ENCODE measurements at places on chromosomes 5 and 9.

DNA sequence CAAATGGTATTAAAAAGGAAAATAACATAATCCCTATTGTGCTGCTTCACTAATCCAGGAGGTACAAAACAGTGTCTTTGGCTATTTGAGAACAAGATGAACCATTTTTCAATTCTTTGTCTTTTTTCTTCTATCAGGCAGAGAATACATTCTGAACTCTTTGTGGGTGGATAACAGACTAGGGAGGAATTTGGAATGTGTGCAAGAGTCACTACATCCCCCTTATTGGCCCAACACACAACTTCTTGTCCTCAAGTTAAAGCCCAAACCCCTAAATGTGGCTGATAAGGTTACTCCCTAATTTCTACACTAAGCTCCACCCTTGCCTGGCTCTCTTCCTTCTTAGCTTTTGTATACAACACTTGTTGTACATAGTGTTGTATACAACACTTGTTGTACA is 342.7 kb upstream of the RFX3 start:
- no peak for DNase-seq

GRCh38 chr9:89349607-89350006 is 31.3 kb downstream of the SECISBP2 start:
- DNase-seq: no peak

DNA sequence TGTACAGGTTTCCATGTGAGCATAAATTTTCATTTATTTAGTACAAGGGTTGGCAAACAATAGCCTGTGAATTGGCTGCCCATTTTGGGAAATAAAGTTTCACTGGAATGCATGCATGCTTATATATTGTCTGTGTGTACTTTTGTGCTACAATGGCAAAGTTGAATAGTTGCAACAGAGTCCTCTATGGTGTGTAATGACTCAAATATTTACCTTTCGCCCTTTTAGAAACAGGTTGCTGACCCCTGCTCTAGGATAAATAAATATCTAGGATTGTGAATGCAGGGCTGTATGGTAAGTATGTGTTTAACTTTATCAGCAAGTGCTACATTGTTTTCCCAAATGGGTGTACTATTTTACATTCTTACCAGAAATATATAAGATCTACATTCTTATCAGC is 47.2 kb downstream of the XRCC4 start:
- no peak for DNase-seq

- DNase-seq: no peak
Measured at GRCh38 chr9:114583371-114584155, 4.0 kb upstream of the ATP6V1G1 start.

GRCh38 chr5:3353561-3353960 is 242.1 kb upstream of the IRX1 start:
- no peak for DNase-seq

- no peak for DNase-seq
Measured at GRCh38 chr5:71663191-71663969, 55.7 kb upstream of the CARTPT start.

- DNase-seq: no peak
Measured at GRCh38 chr5:157770665-157771064, 27.2 kb downstream of the LSM11 start.

- no peak for DNase-seq
Measured at GRCh38 chr9:87725356-87725899, 491 bp upstream of the CTSL start.

GRCh38 chr5:160188141-160189015 is 40.9 kb upstream of the FABP6 start:
- DNase-seq: no peak

DNA sequence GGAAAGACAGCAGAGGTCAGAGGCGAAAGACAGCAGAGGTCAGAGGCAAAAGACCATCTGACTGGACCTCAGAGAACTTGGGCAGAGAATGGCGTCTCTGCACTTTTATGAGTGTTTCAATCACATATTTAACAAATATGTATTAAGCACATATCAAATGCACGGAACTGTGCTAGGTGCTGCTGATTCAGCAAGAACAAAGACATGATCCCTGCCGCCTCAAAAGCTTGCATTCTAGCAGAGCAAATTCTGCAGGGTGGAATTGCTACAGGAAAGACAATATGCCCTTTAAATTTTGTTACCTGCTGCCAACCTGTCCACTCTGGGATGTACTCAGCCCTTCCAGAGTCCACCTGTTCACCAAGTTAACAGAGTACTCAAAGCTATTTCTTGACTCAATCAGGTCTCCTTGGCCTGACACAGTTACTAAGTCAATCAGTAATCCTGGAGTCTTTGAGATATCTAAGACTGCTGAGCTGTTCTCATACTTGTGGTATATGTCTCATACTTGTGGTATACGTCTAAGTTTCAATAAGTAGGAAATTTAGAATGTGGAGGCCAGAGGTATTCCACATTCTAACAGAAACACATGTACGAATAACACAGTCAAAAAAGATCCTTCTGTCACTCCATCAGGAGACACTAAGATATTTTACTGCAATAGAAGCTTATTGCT is 131.8 kb downstream of the GNAQ start:
- no peak for DNase-seq
